Activated naive CD4-positive, alpha-beta T cell treated with anti-CD3 and anti-CD28 coated beads, Interleukin-2, amount 50 U/mL, for 72 hours (primary cell): ENCODE measurements at places on chromosomes 12 and 14.
A peak's percentile ranks its signal among the peaks of the same experiment; 100 is the strongest.

- no peak for DNase-seq
Observed at GRCh38 chr14:68947802-68948201, 31.3 kb downstream of the ACTN1 start.

DNA sequence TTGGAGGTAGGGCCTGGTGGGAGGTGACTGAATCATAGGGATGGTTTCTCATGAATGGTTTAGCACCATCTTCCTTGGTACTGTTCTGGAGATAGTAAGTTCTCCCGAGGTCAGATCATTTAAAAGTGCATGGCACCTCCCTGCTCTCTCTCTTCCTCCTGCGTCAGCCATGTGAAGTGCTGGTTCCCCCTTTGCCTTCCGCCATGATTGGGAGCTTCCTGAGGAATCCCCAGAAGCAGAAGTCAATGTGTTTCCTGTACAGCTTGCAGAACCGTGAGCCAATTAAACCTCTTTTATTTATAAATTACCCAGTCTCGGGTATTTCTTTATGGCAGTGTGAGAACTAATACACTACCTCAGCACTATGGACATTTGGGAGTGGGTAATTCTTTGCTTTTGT is 4.8 kb upstream of the LGMN start:
- DNase-seq, result no peak

GRCh38 chr14:61611880-61612630 is 83.3 kb upstream of the HIF1A start:
- no peak for DNase-seq

- DNase-seq, result peak; percentile 82
Observed at GRCh38 chr14:105093431-105094192, 28.4 kb upstream of the GPR132 start.

- no peak for DNase-seq
Observed at GRCh38 chr14:20905676-20906075, 14.5 kb downstream of the RNASE3 start.

GRCh38 chr12:5809586-5809985 is 135.5 kb downstream of the ANO2 start:
- DNase-seq, result no peak

GRCh38 chr14:105398726-105399465 is 558 bp downstream of the TEX22 start:
- no peak for DNase-seq
